ENCODE measurements at places on chromosomes 1 and 21. TPM values are rescaled to one million over a fixed set of nuclear protein-coding genes. Genes with fewer than 3 reads are reported as not detected.

GRCh38 chr1:111980686-111981085 is 8.8 kb downstream of the KCND3 start:
- no peak for DNase-seq

GRCh38 chr1:206924592-206925105 is 2.9 kb upstream of the FCMR start:
- peak; percentile 48 for DNase-seq

Gene WDR64
- total RNA-seq: not detected

Gene KHDC4
- 53.2 TPM for total RNA-seq

Gene TEKT2
- total RNA-seq: 0.19 TPM

GRCh38 chr1:87180682-87181081 is 148.0 kb upstream of the LMO4 start:
- DNase-seq: no peak

- peak; percentile 64 for DNase-seq
Observed at GRCh38 chr1:229430761-229431283, 3.1 kb downstream of the ACTA1 start.

Gene B3GALT2
- total RNA-seq: not detected

- DNase-seq: no peak
Observed at GRCh38 chr21:45736042-45736689, 92.6 kb downstream of the PCBP3 start.

GRCh38 chr1:230185076-230186001 is 118.3 kb downstream of the GALNT2 start:
- no peak for DNase-seq

DNA sequence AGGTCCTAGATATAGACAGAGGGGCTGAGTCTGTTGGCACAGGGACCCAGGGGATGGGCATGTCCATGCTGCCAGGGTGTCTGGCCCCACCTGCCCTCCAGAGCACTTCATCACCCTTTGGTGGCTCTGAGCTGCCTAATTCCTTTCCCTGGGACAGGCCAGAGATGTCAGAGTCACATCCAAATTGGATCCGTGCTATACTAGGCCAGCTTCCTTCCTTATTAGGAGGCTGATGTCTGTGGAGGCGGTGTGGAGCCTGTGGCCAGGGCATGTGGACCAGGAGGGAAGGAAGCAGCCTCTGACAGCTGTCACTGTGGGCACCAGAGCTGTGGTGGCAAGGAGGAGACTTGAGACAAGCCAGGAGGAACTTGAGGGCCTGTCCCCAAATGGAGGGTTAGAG is 77.7 kb upstream of the TMEM51 start:
- DNase-seq: no peak

DNA sequence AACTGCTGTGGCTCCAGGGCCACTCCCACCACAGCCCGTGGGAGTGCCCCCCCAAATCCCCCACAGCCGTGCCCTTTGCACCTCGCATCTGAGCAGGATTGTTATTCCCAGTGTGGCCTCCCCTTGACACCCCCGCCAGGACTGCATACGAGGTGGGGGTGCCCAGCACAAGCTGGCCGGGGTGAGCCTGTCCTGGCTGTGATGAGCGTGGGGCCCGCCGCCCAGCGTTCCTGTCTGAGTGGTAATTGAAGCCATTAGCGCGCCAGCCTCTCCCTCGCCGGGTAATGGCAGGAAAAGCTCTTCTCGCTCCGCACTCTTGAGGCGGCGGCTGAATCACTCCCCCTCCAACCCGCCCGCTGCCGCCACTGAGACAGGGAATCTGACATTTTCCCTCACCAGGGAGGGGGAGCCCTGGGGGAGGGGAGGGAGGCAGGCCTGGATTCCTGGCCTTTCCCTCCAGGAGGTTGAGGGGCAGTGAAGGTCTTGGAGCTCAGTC is 27.7 kb downstream of the PTPRF start:
- DNase-seq: no peak

Data from activated naive CD8-positive, alpha-beta T cell treated with anti-CD3 and anti-CD28 coated beads for 36 hours (primary cell).